ENCODE measurements at places on chromosomes 4 and X.
A peak's percentile ranks its signal among the peaks of the same experiment; 100 is the strongest.

- DNase-seq: no peak
These were observed 22.4 kb downstream of the FAT1 start for GRCh38 chr4:186701273-186701672.

GRCh38 chrX:19627533-19627932 lies 112.2 kb upstream of the MAP3K15 start:
- DNase-seq: peak; percentile 10

GRCh38 chr4:148649652-148650331 lies 207.6 kb upstream of the NR3C2 start:
- DNase-seq: no peak

- no peak for DNase-seq
These were observed 734 bp downstream of the STOX2 start for GRCh38 chr4:183905593-183906488.

DNA sequence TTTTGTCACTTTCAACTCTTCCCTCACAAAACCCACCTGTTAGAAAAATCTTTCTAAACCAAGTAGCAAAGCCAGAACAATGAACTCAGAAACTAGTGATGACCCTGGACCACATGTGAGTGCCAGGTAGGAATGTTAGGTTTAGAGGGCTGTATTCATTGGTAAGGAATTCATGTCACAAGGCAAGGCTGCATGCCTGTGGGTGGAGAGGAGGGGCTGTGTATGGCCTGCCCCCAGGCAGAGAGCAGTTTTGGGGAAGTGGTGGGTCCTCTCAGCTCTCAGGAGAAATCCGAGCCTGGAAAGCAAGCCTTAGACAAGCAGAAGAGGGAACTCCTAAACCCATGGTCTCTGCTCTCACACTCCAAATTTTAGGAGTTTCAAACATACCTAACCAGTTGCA lies 2.4 kb downstream of the RNF175 start:
- DNase-seq: no peak

DNA sequence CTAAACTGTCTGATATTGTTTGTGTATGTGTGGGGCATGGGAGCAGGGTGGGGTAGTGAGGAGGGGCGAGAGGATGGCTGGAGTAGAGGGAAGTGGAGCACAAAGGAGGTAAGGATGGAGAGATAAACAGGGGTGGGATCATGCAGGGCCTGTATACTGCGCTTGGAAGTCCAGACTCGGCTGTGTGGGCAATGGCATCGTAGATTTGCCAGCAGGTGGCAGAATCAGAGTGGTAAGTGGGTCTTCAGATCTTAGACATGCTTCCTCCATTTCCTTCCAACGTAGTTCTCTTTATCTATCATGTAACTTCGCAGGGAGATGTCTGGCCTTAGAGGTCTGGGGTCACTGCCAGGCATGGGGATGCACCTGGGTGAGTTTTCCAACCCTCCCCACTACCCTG lies 155.5 kb downstream of the PDGFRA start:
- DNase-seq: no peak

DNA sequence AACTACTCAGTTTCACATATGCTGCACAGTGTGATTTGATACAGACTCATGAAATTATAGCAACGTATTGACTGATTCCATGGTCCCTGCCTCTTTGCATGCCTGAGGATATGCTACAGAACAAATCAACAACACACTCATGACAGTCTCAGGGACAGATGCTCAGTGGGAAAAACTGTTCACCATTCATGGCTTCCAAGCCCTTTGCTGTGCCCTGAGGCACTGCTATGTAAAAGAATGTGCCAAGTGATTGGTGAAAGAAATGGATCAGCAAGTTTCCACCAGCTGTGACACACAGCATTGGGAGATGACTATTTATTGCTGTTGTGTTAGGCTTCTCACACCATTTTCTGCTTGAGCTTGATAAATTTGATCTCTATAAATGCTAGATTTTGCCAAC lies 825.6 kb upstream of the INTU start:
- DNase-seq: no peak

GRCh38 chrX:11059933-11060332 lies 51.2 kb upstream of the HCCS start:
- no peak for DNase-seq

- DNase-seq: no peak
These were observed 131.7 kb downstream of the CHRNA9 start for GRCh38 chr4:40466789-40467188.

GRCh38 chr4:104859601-104860237 lies 287.0 kb upstream of the TET2 start:
- DNase-seq: no peak

DNA sequence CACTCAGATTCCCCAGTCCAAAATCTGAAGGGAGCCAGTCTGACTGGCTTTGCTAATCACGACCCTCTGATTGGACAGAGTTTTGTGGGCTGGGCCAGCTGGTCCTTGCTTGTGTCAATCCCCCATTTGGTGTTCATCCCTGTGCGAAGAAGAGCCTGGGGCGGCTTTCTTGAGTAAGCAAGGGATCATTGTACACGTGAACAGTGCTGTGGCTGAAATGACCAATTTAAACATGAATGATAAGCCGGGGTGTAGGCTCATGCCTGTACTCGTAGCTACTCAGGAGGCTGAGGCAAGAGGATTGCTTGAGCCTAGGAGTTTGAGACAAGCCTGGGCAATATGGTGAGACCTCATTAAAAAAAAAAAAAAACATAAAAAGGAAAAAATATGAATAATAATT lies 379.1 kb downstream of the RAPGEF2 start:
- no peak for DNase-seq

DNA sequence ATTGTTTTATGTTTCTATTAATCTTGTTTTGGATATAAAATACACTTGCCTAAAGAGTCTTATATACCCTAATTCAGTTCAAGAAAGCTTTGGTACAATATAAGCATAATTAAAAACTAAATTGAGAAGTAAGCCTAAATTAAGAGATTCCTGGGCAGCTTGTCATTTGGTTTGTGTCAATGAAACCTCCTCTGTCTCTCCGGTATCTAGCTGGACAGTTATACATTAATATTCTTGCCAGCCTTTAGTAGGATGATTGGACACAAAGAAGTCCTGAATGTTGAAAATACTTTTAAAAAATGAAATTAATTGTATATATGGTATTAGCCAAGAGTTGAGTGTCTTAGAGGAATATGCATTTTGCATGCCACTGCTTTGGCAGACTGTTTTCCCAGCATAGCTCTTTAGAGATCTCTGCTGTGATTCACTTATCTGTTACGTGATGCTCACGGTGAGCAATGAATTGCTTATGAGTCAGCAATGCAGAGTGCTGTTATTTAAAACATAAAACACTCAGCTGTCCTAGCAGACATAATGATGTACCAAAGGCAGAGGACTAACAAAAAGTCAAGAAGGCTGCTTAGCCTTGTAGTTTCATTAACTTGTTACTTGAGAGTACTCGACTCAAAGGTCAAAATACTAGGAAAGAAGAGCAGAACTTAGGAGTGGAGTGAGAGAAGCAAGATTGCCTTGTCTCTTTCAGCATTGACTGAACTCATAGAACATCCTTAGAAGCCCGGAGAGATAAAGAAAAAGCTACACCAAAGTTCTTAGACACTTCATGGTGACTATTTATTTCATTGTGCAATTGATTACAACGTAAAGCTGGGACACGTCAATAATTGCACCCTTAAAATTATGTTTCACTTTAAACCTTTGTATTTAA lies 1296.1 kb upstream of the PCDH7 start:
- DNase-seq: no peak

GRCh38 chr4:650951-651883 lies 22.9 kb downstream of the ATP5ME start:
- DNase-seq: no peak

GRCh38 chr4:154982187-154983047 lies 201.3 kb downstream of the RBM46 start:
- no peak for DNase-seq

DNA sequence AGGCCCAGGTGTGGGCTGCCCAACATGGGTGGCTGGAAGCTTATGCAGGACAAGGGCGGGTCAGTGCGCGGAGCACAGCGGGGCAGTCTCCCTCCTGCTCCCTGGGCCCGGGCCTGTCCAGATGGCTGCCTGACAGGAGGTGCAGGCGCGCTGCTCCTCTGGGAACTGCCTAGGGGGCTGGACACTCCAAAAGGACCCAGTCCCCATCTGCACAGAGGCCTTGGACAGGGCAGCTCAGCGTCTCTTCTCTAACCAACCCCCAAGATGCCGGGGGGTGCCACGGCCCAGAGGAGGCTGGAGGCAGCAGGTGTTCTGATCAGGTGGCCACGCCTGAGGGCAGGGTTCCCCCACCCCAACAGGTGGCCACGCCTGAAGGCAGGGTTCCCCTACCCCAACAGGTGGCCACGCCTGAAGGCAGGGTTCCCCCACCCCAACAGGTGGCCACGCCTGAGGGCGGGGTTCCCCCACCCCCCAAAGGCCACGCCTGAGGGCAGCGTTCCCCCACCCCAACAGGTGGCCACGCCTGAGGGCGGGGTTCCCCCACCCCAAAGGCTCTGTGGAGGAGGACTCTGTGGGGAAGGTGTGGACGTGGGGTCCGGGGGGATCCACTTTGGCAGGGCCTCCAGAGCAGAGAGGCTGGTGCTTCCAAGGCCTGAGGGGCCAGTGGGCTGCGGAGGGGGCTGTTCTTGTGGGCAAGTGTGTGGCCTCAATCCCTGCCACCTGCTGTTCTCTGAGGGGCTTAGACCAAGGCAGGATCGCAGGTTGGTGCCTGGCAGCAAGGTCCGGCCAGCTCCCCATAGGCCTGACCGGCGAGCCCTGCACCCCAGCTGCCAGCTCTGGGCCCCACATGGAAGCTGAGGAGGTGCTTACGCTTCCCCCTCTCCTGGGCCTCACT lies 36.1 kb downstream of the CPLX1 start:
- no peak for DNase-seq

DNA sequence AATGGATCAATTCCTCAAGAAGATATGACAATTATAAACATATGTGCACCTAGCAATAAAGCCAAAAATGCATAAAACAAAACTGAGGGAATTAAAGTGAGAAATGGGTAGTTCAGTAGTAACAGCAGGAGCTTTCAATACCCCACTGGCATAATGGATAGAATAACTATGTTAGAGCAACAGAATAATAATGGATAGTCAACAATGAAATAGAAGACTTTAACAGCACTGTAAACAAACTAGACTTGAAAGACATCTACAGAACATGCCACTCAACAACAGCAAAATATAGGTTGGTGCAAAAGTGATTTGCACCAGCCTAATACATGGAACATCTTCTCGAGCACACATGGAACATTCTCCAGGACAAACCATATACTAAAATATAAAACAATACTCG lies 20.0 kb upstream of the MBNL3 start:
- DNase-seq: no peak

DNA sequence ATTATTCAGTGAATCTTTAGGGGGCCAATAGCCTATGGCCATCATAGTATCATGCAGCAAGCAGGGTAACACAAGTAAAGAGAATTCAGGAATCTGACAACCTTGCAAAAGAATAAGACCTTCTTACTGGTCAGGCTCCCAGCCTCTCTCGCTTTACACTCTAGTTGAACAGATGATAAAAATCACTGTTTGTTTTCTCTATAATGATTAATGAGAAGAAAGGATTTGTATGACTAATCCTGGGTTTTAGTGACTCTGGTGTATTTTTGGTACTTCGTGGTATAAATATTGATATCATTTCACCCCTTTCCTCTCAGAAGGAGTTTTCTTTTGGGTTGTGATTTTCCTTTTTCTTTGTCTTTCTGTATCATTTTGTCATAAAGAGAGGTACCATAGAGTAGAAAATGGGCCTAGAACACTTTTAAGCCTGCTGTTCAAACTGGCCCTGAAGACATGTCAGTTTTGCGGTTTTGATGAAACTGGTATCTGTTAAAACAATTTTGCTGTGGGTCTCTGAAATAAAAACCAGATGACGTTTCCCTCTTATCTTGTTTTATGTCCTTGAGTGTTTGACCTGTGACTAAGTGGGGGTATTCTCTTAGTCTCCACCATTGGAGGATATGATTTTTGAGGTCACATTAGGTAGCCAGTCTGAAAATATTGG lies 294.9 kb upstream of the TBX22 start:
- DNase-seq: no peak

Data from CD4-positive, alpha-beta T cell treated with Interleukin-4 for 1 hour (primary cell).